Tibial nerve (tissue), 4 donors: ENCODE measurements at places on chromosomes 11 and 22.

GRCh38 chr11:115008799-115009198, 330.5 kb downstream of the NXPE2 start:
- DNase-seq = no peak

- DNase-seq = no peak
Measured at GRCh38 chr11:8038393-8038792, 42.6 kb upstream of the TUB start.

DNA sequence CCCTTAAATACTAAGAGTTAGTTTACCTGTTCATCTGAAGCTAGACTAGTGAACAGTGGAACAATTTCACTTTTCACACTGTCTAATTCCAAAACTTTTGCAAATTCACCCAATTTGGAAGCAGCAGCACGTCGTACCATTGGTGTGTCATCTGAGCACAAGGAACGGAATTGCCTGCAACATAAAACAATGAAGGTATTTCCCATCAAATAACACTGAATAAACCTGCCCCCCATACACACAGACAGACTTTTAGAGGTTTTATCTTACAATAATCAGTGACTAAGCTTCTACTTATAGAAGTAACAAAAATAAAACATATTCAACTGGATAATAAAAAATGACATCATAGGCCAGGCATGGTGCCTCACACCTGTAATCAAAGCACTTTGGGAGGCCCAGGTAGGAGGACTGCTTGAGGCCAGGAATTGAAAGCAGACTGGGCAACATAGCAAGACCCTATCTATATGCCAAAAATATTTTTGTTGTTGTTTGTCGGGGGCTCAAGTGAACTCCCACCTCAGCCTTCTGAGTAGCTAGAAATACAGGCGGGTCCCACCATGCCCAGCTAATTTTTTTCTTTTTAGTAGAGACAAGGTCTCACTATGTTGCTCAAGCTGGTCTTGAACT, 6.3 kb downstream of the PPP2R1B start:
- DNase-seq = no peak

DNA sequence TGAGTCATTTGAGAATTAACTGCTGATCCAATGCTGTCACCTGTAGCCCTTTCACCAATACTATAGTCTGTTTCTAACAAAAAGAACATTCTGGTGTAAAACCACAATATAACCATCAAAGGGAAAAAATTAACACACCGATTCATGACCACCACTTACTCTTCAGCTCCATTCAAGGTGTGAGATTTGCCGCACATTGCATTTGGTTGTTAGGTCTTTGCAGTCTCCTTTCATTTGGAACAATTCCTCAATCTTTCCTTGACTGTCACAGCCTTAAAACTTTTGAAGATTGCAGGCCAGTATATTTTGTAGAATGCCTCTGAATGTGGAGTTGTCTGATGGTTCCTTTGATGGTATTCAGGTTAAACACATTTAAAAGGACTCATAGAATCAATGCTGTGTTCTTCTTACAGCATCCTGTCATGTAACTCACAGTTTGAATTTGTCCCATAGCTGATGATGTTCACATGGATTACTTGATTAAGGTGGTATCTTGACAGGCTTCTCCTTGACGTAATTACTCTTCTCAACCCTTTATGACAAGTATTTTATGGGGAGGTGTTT, 63.6 kb downstream of the TNRC6B start:
- DNase-seq = no peak

GRCh38 chr22:48806227-48806781, 1021.4 kb downstream of the BRD1 start:
- no peak for DNase-seq

DNA sequence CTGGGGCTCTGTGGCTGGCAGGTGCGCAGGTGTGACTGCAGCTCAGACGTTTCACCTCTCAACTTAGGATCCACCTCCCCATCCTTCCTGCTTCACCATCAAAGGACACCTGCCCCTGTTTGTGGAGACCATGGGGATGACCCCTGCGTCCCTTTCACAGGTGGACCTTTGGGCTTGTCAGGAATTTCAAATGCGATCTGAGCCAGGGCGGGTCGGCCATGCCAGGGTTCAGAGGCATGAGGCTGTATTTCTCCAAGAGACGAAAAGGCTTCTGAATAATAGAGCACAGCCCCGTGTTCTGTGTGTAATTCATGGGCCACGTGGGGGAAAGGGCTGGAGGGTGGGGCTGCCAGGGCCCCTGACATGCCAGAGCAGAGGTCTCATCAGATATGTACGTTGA, 668.0 kb downstream of the BRD1 start:
- no peak for DNase-seq

DNA sequence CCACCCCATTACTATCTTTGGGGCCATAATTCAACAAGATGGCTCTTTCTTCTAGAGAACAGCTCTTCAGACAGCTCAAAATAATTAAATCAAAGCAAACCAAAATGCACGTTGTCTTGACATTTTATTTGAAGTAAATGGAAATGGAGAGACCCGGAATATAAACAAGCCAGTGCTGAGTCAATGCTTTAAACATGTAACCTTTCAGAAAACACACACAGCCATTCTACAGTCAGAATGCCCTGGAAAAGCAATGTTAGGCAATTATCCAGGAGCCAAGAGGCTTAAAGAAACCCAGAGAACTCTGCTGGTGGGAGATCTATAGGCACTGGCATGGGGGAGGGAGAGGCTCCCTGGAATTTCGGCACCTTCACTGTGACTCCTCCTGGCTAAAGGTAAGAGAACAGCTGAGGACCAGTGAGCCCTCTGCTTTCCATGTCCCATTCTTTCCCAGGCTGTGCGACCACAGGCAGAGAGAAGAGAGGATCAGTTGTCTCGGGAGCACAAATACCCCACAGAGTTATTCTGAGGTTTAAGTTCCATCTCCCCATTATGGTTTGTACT, 254.0 kb upstream of the CCDC90B start:
- no peak for DNase-seq

- DNase-seq = no peak
Measured at GRCh38 chr11:4975436-4975835, 19.2 kb upstream of the OR51L1 start.

- DNase-seq = no peak
Measured at GRCh38 chr11:124463324-124463723, 17.8 kb upstream of the OR8B8 start.

GRCh38 chr22:22030493-22031182, 48.1 kb upstream of the TOP3B start:
- DNase-seq = peak; percentile 33

- DNase-seq = no peak
Measured at GRCh38 chr11:27296497-27296896, 66.5 kb downstream of the CCDC34 start.

DNA sequence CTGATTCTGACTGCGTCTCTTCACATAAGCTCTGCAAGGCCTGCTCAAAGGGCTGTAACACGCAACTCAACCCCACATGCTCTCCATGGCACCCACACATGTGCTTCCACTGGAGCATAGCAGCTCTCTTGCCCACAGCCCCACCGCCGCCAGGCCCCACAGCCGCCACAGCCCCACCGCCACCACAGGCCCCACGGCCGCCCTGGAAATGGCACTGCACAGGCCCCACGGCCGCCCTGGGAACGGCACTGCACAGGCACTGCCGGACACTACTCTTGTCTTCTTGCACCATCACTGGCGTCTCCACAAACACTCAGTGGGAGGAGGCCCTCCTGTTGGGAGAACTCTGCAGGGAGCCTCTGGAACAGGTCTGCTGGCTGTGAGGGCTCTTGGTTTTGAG, 8.6 kb downstream of the MOB2 start:
- DNase-seq = no peak
